Activated CD4-positive, CD25-positive, alpha-beta regulatory T cell treated with anti-CD3 and anti-CD28 coated beads, Interleukin-2, amount 50 U/mL, for 72 hours (primary cell): ENCODE measurements at places on chromosomes 1 and 21.
A peak's percentile ranks its signal among the peaks of the same experiment; 100 is the strongest.

DNA sequence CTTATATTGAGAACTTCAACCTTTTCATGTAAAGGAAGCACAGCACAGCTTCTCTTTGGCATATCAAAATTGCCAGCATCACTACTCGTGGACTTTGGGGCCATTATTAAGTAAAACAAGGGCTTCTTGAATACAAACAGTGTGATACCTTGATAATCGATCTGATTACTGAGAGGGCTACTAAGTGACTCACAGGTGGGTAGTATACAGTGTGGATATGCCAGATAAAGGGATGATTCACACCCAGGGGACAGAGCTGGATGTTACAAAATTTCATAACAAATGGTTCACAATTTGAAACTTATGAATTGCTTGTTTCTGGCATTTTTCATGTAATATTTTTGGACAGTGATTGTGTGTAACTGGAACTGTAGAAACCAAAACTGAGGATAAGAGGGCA lies 15.4 kb downstream of the HDAC1 start:
- no peak for DNase-seq

- DNase-seq = no peak
Measured at GRCh38 chr1:10380594-10381275, 18.1 kb upstream of the PGD start.

DNA sequence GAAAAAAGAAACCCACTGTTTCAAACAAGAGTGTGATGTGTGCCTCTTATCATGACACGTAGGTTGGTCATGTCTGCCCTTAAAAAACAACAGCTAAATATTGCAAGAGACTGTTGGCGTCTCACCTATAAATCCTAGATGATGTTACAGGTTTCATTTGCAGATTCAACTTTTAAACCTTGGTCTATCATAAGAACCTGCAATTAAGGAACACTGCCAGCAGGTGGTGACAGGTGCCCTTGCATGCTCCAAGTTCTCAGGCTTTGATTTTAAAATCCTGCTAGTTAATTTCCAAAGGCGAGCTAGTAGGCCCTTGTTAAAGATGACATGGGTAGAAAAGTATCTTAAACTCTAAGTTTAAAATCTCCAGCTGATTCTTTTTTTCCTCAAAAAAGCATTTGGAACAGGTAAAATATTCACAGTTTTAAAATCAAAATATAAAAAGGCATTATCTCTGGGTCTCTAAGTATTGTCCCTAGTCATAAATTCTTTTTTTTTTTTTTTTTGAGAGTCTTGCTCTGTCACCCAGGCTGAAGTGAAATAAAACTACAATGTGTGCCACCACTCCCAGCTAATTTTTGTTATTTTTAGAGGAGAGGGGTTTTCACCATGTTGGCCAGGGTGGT lies 39.1 kb downstream of the CLSTN1 start:
- DNase-seq = peak; percentile 55

DNA sequence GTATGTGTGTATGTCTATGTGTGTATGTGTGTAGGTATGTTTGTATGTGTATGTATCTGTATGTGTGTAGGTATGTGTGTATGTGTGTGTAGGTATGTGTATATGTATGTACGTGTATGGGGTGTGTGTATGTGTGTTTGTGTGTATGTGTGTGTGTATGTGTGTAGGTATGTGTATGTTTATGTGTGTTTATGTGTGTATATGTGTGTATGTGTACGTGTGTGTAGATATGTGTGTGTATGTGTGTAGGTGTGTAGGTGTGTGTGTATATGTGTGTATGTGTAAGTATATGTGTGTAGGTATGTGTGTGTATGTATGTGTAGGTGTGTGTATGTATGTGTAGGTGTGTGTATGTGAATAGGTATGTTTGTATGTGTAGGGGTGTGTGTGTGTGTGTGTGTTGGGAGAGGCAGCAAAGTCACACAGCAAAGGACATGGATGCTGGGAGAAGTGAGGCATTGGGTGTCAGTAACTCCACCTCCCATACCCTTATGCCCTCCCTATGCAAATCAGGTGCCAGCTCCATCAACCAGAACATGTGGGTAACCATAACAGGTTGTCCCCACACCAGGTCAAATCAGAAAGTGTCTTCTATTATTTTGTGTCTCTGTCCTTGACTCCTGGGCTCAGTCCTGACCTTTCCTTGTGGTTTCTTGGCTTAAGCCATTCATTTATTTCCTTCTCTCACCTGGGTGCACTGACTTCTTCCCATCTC lies 15.0 kb upstream of the KCNAB2 start:
- no peak for DNase-seq

DNA sequence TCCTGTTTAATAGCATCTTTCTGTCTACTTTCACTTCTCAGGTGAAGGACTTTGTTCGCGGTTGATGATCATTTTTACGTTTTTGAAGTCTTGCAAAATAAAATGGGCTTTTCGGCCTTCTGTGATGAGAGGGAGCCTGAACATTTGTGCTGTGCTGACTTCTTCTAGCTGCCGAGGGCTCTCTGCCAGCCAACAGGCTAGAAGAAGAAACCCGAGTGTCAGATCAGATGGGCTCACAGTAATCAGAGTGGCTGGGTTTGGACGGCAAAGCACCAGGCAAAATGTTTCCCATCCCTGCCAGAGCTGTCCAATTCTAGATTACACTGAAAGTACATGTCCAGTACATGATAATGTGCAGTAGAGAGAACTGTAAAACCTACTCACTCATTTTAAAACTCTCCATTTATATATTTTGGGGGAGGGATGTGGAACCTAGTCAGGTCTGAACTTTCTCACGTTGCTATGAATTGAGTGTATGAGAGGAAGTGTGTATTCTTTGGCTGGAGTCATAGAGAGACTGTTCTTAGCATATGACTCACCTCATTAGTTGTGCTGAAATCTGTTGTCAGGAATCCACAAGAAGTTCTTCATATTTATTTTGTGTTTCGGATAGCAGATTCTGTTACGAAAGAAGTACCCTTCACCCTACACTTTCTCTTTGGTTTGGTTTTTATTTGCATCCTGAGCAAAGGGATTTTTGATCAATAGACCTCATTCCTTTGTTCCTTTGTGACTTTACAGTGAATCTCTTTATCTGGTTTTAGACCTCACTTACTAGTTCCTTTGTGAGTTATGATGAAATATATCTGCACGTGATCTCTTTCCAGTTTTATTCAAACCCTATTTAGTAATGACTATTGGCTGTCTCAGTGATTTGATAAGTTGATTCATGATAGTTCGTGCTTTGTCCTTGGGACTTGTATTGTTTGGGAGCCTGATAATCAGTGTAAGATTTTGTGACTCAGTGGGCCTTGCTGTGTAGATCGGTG lies 4.8 kb downstream of the ATP1A1 start:
- DNase-seq = peak; percentile 38

GRCh38 chr1:108089477-108089876 lies 110.7 kb downstream of the SLC25A24 start:
- no peak for DNase-seq

- no peak for DNase-seq
Measured at GRCh38 chr1:200714504-200715187, 24.0 kb upstream of the CAMSAP2 start.

- no peak for DNase-seq
Measured at GRCh38 chr1:40592107-40592803, 60.8 kb downstream of the ZNF684 start.

DNA sequence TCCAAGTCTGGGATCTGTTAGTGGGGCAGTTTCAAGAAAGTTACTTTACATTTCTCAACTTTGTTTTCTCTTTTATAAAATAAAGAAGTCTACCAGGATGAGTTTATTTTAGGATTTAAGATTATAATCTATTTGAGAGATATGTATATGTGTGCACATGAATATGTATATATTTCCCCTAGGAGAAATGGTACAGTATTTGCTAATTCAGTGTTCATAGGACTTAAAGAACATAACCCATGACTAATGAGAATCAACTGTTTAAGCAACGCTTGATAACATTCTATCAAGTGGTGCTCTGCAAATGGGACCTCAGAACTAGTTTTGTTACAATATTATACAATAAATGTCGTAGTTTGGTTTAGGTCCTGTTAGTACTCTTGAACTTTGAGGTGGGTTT lies 7.0 kb downstream of the BCAS2 start:
- DNase-seq = no peak

DNA sequence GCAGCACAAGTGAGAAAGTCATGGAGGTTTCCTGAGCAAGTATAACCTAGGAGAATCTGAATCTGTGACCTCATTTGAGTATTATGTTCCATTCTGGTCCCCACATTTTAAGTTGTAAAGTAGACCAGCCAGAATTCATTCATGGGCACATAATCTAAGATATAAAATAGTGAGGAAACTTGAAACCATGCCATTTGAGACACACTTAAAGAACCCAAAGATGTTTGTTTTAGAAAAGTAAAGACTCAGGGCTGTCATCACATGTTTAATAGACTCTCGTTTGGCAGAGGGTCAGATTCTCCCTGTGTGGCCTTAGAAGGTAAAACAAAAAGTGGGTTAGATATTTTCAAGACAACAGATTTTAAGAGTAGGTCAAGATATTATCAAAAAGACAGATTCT lies 6.4 kb downstream of the SZT2 start:
- no peak for DNase-seq

GRCh38 chr1:92511541-92511940 lies 24.8 kb upstream of the GFI1 start:
- DNase-seq = no peak

- DNase-seq = no peak
Measured at GRCh38 chr1:9009438-9010370, 16.5 kb downstream of the SLC2A7 start.

DNA sequence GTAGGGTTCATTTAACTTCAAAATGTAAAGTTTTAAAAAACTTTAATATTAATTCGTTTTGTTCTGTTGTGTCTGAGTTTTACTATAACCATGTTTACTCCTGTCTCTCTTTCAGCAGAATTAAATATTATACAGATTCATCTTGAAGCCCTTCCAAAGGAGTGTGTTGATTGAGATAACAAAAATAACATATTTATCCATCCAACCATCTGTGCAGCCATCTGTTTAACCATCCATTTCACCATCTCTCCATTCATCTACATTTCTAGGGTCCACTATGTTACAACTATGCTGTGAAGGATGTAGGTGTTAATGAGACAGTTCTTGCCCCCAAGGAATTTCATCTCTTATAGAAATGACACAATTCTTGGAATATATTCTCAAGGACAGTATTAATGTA lies 36.0 kb upstream of the GNG12 start:
- no peak for DNase-seq

DNA sequence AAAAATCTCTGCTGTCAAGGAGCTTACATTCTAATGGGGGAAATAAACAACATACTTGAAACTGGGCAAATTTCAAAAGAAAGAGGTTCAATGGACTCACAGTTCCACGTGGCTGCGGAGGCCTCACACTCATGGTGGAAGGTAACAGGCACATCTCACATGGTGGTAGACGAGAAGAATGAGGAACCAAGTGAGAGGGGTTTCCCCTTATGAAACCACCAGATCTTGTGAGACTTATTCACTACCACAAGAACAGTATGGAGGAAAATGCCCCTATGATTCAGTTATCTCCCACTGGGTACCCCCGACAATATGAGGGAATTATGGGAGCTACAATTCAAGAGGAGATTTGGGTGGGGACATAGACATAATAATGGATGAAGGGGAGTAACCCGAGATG lies 226.4 kb downstream of the ZP4 start:
- DNase-seq = no peak

DNA sequence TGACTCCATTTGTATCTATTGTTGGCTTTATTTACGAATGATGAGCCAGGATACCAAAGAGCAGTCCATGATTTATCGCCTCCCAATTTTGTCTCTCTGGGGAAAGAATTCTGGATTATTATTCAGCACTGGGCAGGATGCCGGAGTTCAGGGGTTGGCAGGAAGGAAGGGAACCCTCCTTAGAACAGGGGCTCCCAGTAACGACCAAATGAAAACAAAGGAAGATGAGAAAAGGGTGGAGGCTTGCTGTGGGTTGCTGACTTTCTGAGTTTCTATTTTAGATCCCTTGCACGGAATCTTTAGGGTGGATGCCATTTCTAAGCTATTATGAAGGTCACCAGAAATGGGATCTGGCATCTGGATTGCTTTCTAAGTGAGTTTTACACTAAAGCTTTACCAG lies 231.2 kb upstream of the LYPLAL1 start:
- DNase-seq = no peak

DNA sequence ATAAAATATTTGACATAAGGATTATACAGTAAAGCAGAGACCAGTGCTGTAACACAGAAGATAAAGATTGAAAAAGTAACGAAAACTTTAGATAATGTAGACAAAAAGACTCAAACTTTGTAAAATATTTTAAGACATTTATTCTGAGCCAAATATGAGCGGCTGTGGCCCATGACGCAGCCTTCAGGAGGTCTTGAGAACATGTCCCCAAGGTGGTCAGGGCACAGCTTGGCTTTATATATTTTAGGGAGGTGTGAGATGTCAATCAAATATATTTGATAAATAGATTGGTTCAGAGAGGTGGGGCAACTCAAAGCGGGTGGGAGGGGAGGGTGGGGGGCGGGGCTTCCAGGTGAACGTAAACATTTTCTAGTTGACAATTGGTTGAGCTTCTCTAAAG lies 81.2 kb downstream of the WDR4 start:
- no peak for DNase-seq

- DNase-seq = no peak
Measured at GRCh38 chr1:174243451-174244000, 84.2 kb downstream of the RABGAP1L start.

GRCh38 chr1:23118957-23119792 lies 49.5 kb downstream of the LUZP1 start:
- DNase-seq = no peak

- DNase-seq = no peak
Measured at GRCh38 chr1:67312615-67313014, 4.9 kb downstream of the IL12RB2 start.

DNA sequence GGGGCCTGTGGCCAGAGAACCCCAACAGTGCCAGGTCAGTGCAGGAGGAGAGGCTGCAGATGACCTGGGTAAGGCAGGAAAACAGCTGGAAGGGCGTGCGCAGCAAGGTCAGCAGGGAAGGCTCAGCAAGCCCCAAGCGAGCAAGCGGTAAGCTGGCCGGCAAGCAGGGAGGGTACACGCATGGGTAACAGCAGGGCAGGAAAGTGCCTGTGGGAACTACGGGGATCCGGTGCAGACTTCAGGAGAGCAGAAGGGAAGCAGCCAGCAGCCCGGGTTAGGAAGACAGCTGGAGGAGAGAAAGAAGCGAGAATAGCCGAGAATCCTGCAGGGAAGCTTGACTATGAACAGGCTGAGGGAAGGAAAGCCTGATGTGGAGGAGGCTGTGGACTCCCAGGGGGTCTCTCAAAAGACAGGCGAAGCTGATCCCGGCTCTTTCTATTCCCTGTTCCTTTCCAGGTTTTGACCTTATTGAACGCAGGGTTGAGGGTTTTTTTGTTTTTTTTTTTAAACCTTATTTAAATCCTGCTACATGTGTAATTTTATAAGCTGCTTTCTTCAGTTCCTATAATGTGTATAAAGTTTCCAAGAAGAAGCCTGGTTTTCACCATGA lies 20.9 kb downstream of the UMODL1 start:
- no peak for DNase-seq

DNA sequence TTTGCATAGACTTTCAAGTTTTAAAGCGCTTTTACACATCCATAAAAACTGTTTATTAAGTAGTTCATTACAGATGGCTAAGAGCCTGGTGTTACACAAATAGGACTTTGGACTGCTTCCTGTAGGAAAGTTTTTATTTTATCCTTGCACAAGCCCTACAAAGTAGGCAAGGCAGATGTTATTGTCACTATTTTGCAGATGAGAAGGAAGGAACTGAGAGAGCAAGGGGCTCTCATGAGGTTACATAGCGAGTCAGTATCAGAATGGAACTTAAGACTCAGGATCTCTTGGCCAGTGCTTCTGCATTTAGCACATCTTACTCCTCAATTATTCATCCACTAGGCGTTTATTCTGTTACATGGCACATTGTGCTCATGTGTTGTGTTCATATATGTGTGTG lies 2.6 kb upstream of the MAPKAPK2 start:
- no peak for DNase-seq

GRCh38 chr1:206890125-206891060 lies 6.8 kb upstream of the IL24 start:
- no peak for DNase-seq
